ENCODE measurements at places on chromosomes 6 and 20.
A peak's percentile ranks its signal among the peaks of the same experiment; 100 is the strongest.

DNA sequence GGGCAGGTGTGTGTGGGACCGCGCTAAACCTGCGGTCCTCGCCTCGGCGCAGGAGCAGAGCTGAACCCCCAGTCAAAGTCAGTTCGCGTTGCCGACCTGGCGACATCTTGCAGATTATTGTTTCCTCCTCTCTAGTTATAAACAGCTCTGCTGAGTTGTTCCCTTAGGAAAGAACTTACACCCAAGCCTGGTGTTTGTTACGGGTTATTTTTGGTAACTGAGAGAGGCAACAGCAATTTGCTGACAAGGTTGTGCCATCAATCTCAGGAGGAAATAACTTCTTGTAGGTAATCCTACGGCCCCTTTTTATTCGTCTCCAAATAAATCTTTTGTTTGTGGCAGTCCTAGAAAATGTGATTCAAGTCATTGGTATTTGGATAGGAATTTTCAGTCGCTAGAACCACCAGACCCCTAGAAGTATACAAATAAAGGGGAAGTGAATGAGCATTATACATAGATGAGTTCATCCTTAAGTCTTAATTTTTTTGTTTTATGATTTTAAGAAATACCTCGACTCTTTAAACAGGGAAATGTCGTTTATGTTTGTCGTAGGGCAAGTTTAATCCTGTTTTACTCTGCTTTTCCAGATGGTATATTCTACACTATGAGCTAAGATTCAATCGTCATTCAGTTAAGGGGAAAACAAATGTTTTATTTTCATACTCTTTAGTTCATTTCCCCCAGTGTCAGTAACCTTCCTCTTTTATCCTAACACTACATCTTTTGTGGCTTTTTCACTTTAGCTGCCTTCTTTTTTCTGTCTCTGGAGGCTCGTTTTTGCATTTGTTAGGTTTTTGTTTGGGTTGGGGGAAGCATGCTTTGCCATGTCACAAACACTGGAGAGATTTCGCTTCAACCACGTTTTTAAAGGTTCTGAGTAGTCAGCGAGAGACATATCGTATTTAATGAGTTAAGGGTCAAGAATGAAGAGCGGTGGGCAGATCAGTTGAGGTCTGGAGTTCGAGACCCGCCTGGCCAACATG lies 1.2 kb downstream of the PM20D2 start:
- peak; percentile 30 for DNase-seq

- no peak for DNase-seq
Measured at GRCh38 chr6:135833771-135834170, 17.7 kb upstream of the PDE7B start.

GRCh38 chr6:110676396-110676795 lies 138.9 kb downstream of the CDK19 start:
- no peak for DNase-seq

- no peak for DNase-seq
Measured at GRCh38 chr6:24054388-24054787, 71.6 kb upstream of the NRSN1 start.

- no peak for DNase-seq
Measured at GRCh38 chr6:8059129-8059528, 5.1 kb downstream of the BLOC1S5 start.

- no peak for DNase-seq
Measured at GRCh38 chr6:138227316-138227781, 9.1 kb upstream of the PBOV1 start.

GRCh38 chr20:18588574-18588933 lies 700 bp downstream of the DTD1 start:
- DNase-seq = no peak

GRCh38 chr6:18207949-18208348 lies 52.7 kb downstream of the KDM1B start:
- DNase-seq = no peak

DNA sequence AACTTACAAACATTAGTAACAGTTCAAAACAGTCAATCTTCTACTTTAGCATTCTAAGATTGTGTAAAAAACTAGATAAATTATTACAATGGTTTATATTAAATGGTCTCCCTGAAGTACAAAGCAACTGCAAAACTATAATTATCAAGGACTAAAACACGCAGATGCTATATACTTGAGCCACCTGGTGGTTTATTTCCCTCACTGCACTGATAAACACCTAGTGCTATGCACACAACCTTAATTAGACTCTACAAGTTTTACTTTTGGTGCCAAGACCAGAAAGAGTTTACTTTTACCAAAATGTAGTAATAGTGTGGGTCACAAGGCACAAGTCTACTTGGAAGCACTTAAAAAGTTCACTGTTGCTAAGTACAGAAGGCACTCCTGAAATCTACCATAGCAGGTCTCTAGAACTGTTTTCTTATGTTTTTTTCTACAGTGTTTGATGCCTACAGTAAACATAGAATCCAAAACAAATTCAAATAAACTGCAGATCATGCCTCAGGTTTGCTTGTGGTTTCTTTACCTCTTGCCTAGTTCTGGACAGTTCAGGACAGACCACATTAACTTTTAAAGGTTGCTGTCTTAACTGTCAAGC lies 49.2 kb downstream of the GMDS start:
- DNase-seq = no peak

DNA sequence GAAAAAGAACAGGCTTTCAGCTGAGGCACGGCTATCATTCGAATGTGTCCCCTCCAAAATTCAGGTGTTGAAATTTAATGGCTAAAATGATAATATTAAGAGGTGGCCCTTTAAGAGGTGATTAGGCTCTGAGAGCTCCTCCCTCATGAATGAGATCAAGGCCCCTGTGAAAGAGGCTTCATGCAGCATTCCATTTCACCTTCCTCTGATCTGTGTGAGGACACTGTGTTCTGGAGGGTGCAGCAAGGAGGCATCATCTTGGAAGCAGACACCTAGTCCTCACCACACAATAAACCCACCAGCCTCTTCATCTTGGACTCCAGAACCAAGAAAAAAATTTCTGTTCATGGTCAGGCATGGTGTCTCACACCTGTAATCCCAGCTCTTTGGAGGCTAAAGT lies 56.4 kb downstream of the PPP1R14C start:
- no peak for DNase-seq

DNA sequence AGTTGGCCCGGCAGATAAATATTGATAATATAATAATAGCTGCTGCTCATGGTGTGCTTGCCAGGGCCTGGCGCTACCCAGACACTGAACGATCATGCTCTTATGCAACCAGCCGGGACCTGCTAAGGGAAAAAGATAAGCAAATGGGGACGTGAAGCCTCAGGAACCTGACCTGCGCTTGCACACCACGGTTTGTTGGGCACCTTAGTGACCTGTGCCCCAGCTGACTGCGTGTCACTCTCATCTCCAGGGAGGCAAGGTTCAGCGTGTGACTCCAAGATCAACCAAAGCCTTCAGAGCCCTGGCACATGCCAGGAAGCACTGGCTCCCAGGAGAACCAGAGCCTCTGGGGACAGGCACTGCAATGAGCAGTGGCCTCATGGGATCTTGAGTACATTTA lies 111.1 kb downstream of the AGPAT4 start:
- no peak for DNase-seq

- DNase-seq = no peak
Measured at GRCh38 chr6:30360139-30360538, 15.2 kb downstream of the RPP21 start.

GRCh38 chr6:113908801-113909200 lies 51.7 kb downstream of the MARCKS start:
- DNase-seq = no peak

- no peak for DNase-seq
Measured at GRCh38 chr6:159313018-159313417, 143.8 kb downstream of the FNDC1 start.

Measured in CD4-positive, alpha-beta T cell (primary cell).